ENCODE measurements at places on chromosomes 13 and 19. TPM values are rescaled to one million over a fixed set of nuclear protein-coding genes. Genes with fewer than 3 reads are reported as not detected.

- DNase-seq = no peak
These were observed 401.3 kb downstream of the PCDH17 start for GRCh38 chr13:58032676-58033460.

- DNase-seq = no peak
These were observed 6.9 kb downstream of the B3GNT8 start for GRCh38 chr19:41420101-41420880.

- DNase-seq = no peak
These were observed 14.9 kb upstream of the GPR18 start for GRCh38 chr13:99273128-99273527.

DNA sequence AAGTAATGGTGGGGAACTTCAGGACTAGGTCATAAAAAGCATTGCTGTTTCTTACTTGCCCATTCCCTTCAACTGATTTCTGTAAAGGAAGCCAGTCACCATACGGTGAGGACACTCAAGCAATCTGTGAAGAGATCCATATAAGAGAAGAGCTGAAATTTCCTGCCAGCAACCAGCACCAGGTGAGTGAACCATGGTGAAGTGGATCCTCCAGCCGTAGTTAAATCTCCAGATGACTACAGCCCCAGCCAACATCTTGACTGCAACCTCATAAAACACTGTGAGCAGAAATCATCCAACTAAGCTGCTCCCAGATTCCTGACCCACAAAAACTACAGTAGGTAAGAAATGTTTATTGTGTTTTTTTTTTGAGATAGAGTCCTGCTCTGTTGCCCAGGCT lies 3.8 kb upstream of the SLC6A16 start:
- DNase-seq = no peak

GRCh38 chr19:2612619-2613249 lies 89.8 kb downstream of the GNG7 start:
- DNase-seq = no peak

- no peak for DNase-seq
These were observed 33.1 kb upstream of the C1QTNF9 start for GRCh38 chr13:24276306-24276705.

DNA sequence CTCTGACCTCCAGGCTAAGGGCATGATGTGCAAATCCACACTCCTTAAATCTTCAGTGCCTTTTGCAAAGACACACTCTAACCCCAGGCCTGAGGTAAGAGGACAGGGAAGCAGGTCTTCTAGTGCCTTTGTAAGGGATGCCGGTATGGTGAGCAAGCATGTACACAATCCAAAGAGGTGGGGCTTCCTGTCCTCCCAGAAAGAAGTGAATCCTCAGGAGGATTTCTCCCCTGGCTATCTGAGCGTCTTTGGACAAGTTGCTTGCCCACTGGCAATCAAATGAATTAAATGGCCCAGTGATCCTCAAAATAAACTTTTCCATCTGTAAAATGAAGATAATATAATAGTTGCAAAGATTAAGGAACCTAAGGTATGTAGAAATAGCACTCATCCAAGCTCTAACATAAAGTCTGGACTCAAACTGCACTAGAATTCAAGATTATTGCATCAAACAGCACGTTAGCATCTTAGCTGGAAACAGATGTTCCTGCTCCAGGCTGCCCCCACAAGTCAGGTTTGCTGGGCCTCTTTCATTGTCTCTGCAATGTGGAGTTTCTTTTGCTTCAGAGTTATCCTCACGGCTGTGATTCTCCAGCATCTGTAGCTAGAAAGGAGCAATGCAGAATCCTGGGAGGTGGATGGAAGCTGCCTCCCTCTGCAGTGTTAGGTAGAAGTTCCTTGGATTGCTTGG lies 249.6 kb downstream of the TSHZ3 start:
- DNase-seq = no peak

DNA sequence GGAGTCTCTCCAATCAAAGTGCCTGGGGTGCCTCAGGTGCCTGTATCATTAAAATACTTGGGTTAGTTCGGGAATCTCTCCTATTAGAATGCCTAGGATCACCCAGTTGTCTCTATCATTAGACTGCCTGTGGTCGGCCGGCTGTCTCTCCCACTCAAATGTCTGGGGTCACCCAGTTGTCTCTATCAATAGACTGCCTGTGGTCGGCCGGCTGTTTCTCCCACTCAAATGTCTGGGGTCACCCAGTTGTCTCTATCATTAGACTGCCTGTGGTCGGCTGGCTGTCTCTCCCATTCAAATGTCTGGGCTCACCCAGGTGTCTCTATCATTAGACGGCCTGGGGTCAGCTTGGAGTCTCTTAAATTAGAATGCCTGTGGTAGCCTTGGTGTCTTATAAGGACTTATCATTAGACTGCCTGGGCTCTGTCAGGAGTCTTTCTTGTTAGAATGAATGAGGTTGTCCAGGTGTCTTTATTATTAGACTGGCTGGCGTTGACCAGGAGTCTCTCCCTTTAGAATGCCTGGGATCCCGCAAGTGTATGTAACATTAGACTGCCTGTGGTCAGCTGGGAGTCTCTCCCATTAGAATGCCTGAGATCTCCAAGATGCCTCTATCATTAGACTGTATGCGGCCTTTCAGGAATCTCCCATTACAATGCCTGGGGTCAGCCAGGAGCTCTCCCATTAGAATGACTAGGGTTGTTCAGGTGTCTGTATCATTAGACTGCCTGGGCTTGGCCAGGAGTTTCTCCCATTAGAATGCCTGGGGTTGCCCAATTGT lies 1555.5 kb downstream of the UQCRFS1 start:
- no peak for DNase-seq

GRCh38 chr13:113777311-113778260 lies 18.6 kb downstream of the TMEM255B start:
- DNase-seq = no peak

DNA sequence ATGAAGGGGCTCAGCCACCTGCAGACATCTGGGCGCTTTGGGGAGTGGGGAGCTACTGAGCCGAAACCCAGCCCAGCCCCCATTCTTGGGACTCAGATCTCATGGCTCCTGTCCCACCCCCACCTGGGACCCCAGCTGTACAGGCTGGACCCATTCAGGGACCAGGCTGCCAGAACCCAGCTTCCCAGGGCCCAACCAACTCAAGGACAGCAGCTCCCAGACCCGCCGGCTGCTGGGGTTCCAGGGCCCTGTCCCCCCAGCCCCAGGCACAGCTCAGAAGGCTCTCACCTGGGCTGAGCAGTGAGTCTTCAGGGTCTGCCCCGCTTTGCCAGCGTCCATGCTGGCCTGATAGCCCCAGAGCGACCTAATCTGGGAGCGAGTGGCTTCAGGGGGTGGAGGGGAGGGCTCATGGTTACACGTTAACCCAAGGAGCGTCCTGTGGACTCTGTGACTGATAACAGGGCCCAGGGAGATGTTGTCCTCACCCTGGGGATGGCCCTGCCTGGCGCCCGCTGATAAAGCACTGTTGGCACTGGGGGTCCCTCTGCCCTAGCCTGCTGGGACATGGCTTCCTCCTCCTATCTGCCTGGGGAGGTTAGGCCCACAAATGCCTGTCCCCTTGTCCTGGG lies at the start of gene TMEM86B:
TMEM86B (minus strand) TSS at position 361 of the 629 bp plus-strand sequence; CDS start at position 339, 22 bp downstream.
- DNase-seq = no peak

GRCh38 chr13:113914333-113915011 lies 50.6 kb upstream of the GAS6 start:
- no peak for DNase-seq

DNA sequence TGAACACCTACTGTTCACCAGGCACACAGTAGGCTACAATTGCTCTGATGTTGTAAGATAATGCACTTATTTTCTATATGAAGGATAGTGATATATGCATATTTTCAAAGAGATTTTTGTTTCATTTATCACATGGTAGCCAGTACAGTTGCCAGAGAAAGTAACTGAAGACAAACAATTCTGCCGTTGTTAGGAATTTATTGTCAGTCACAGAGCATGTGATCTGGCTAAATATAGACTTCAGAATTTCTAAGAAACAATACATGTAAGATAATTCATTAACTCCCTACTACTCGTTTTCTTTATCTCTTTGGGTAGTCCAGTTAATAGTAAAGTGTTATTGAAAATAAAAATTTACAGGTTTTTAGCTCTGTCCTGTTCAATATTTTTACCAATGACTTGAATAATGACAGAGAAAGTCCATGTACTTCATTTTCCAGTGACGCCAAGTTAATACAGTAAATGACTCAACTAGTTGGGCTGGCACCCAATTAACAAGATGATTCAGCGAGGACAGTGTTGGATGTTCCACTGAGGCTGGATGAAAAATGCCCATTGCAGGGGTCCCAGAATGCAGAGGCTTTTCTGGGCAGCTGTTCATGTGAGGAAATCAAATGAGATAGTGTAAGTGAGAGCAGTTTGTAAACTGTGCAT lies 35.6 kb downstream of the GJA3 start:
- DNase-seq = no peak

DNA sequence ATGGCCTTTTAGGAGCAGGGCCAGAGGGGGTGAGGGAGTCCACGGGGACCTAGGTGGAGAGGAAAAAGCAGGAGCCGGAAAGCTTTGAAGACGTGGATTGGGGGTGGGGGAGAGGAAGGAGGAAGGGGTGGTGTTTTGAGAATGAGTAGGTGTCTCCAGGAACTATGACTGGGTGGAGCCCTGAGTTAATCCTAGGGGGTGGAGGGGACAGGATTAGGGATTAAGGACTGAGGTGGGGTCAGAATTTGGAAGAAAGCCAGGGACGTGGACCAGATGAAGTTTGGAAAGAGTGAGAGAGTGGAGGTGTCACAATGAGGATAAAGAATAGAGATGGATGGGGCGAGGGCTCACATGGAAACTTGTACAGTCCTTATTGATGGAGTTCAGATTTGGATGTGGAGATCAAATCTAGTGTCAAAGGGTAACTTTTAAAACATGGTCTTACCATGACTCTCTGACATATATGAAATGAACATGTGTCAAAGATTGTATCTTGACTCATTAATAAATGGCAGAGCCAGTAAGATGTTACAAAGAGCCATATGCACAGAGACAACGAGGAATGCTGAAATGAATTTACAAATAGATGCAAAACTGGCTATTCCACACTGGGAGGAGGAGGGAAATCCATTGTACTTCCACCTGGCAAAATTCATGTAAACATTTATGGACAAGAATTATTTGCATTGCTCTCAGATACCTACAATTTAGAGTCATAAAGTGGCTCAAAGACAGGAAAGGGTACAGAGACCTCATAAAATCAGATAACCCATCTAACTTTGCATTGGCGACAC lies 1.7 kb upstream of the KLK13 start:
- no peak for DNase-seq

GRCh38 chr19:46902402-46902766 lies 41.6 kb downstream of the ARHGAP35 start:
- no peak for DNase-seq

- DNase-seq = no peak
These were observed 92.4 kb upstream of the SIAH3 start for GRCh38 chr13:45943965-45944364.

GRCh38 chr13:46296921-46297320 lies 85.2 kb downstream of the LRRC63 start:
- no peak for DNase-seq

DNA sequence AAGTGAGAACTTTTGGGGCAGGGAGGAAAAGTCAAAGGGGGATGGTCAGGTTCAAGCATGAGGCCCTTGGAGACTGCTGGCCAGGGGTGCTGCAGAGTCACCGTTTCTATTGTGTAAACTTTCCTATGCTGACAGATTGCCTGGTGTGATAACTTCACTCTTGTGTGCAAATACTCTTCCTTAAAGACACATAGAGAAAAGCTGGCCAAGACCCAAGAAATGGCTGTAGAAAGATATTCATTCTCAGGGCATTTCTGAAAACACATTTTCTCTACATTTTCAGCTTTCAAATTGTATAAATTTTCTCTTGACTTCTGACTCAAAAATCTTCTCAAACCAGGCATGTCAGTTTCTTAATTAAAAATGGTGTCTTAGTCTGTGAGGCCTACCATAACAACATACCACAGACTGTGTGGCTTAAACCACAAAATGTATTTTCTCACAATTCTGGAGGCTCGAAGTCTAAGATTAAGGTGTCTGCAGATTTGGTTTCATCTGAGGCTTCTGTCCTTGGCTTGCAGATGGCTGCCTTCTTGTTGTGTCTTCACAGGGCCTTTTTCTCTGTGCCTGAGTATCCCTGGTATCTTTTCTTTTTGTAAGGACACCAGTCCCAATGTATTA lies 304.5 kb downstream of the KCNRG start:
- DNase-seq = no peak

DNA sequence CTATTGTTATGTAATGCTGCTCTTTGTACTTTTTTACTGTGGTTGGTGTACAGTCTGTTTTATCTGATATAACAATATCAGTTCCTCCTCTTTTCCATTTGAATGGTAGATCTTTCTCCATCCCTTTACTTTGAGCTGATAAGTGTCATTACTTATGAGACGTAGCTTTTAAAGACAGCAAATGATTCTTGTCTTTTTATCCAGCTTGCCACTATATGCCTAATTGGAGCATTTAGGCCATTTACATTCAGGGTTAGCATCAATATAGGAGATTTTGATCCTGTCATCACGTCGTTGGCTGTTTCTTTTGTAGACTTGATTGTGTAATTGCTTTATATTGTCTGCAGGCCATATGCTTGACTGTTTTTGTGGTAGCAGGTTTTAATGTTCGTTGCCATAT lies 894.2 kb upstream of the ATXN8OS start:
- DNase-seq = no peak

DNA sequence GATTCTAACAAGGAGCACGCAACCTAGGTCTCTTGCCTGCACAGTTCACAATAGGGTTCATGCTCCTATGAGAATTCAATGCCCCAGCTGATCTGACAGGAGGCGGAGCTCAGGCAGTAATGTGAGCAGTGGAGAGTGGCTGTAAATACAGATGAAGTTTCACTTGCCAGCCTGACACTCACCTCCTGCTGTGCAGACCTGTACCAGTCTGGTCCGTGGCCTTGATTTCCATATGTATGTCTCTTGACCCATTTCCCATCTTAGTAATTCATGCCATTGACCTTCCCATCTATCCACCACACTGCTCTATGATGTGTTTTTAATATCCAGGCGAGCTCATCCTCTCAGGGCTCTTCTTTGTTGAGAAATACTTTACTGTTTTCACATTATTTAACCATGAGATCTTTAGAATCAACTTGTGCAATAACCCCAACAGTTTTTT lies 95.2 kb downstream of the LRCH1 start:
- no peak for DNase-seq

The SHANK1 gene
- 15.9 TPM for total RNA-seq

The DAND5 gene
- not detected for total RNA-seq

The KLK12 gene
- total RNA-seq = not detected

The SPACA4 gene
- total RNA-seq = not detected

The CEACAM16 gene
- not detected for total RNA-seq

The LGALS7 gene
- total RNA-seq = 1.1 TPM
